ENCODE measurements at places on chromosomes 13 and 19. TPM values are rescaled to one million over a fixed set of nuclear protein-coding genes. Genes with fewer than 3 reads are reported as not detected.

DNA sequence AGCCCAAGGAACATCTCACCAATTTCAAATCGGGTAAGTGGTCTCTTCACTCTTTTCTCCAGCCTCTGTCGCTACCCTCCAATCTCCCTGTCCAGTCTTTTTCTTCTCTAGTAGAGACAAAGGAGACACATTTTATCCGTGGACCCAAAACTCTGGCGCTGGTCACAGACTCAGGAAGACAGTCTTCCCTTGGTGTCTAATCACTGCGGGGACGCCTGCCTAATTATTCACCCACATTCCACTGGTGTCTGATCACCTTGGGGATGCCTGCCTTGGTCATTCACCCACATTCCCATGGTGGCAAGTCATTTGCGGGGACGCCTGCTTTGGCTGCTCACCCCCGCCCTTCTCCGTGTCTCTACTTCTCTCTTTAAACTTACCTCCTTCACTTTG is 13.8 kb upstream of the OR10H1 start:
- DNase-seq = no peak

DNA sequence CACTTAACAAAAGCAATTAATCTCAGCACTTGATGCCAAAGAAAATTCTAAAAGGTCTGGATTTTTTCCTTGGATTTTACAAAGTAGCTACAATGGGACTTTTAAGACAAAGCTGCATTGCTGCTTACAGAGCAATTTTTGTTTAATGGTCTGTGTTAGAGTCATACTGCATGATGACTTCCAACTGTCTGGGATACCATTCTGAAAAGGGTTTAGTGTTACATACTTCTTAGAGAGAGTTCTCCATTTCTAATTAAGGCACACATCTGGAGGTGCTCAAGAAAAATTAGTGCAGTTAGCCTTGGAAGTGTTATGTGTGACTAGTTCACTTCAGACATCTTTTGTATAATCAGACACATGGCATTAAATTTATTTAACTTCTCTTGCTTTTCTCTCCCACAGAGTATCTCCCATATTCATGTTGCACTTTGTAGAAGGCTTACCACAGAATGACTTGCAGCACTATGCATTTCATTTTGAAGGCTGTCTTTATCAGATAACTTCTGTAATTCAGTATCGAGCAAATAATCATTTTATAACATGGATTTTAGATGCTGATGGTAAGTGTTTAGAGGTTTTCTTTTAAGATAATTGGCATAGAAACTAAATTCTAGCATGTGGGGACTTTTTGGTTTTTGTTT is 35.1 kb downstream of the USPL1 start:
- DNase-seq = no peak

GRCh38 chr19:17794731-17795494 is at the start of gene B3GNT3:
Gene B3GNT3 (plus strand): TSS chr19:17795138. CDS start chr19:17807808, 12,670 bp downstream.
- DNase-seq = peak; percentile 76

- DNase-seq = no peak
These were observed 70.4 kb downstream of the SLITRK6 start for GRCh38 chr13:85728811-85729210.

DNA sequence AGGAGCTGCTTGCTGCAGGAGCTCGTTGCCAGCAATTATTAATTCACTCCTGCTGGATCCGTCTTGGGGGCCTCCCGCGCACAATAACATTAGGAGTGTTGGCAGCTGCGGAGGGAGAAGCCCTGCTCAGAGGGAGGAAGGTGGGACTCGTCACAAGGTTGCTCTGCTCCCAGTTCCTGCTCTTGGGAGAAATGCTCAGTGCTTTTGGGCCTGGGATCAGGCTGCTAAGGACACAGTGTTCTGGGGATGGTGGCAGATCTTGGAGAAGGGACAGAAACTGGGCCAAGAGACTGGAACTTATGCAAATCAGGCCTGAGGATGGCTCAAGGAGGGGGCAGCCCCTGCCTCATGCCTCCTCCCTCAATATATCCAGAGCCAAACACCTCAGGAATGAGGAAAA is 78.9 kb upstream of the OLFM4 start:
- no peak for DNase-seq

DNA sequence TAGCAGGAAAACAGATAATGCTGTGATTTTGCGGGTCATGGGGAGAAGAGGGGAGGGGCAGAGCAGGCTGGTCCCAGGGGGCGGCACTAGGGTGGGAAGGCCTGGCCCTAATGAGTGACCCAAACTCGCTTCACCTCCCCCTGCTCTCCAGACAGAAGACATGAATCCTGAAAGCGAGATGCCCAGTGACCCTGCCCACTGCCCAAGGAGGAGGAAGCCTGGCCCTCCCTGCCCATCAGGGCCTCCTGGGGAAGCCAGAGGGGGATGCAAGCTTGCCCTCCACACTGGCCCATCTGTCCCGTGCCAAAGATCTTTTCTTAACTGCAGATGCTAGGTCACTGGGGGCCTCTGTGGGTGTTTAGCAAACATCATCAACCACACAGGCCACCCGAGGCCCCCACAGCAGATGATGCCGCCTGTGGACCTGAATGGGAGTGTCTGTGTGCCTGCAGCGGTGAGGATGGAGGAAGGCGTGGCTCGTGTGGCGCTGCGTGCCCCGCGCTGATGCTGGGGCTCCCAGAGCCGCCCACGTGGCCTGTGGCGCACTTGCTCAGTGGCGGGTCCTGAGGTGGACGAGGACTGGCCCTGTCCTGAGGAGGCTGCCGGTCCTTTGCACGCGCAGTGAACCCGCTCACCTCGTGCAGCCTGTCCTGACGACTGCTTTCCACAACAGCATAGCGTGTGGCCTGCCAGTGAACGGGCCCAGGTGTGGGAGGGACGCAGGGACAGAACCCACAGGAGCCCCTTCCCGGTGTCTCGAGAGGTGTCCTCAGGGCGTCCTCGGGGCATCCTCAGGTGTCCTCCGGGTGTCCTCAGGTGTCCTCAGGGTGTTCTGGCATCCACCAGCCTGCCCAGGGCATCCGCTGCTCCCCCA is 80.5 kb upstream of the MCF2L start:
- DNase-seq = no peak

GRCh38 chr19:14536926-14537692 is 7.7 kb downstream of the TECR start:
- DNase-seq = peak; percentile 77

- DNase-seq = no peak
These were observed 25.1 kb downstream of the ATP4B start for GRCh38 chr13:113632706-113633484.

- no peak for DNase-seq
These were observed 27.1 kb downstream of the FAM216B start for GRCh38 chr13:42808341-42808940.

DNA sequence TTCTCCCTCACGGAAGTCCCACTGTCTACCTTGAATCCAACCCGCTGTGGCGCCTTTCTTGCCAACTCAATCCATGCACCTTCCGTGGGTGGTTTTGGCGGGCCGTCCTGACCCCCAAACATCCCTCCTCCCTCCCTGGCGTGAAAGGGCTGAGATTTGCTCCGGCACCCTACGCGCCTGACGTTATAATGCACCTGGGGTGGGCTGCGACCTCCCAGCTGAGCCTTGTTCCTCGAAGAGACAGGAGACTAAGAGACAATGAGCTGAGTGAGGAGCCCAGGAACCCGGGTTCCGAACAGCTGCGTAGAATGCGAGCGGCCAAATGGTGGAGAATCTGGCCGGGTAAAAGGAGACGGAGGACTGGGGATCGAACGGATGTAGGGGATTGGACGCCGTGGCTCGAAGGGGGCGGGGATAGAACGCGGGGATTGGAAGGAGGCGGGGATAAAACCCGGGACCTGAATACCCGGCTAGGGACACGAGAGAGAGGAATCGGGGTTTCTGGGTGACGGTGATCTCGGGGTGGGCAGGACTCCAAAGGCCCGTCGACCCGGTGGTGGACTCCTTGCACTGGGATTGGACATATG is at the start of gene CPT1C:
Gene CPT1C, plus strand, starts transcription at position 461 of the 587 bp plus-strand sequence. CDS start 1,137 bp downstream, outside the sequence.
- DNase-seq = peak; percentile 86

Gene ZNF492
- total RNA-seq = 0.07 TPM

Gene PODNL1
- total RNA-seq = 1.6 TPM

Gene SLC10A2
- not detected for total RNA-seq

Gene SSC5D
- 3.3 TPM for total RNA-seq
